ENCODE measurements at places on chromosomes 7 and 10.

GRCh38 chr10:1634239-1634638 lies 103.1 kb downstream of the ADARB2 start:
- DNase-seq: no peak

GRCh38 chr10:60257767-60258428 lies 131.8 kb downstream of the ANK3 start:
- no peak for DNase-seq

GRCh38 chr7:47288060-47288459 lies 293.9 kb downstream of the TNS3 start:
- no peak for DNase-seq

GRCh38 chr10:93746844-93747284 lies 10.9 kb upstream of the LGI1 start:
- DNase-seq: no peak

GRCh38 chr10:79232864-79233263 lies 114.4 kb upstream of the PPIF start:
- no peak for DNase-seq

DNA sequence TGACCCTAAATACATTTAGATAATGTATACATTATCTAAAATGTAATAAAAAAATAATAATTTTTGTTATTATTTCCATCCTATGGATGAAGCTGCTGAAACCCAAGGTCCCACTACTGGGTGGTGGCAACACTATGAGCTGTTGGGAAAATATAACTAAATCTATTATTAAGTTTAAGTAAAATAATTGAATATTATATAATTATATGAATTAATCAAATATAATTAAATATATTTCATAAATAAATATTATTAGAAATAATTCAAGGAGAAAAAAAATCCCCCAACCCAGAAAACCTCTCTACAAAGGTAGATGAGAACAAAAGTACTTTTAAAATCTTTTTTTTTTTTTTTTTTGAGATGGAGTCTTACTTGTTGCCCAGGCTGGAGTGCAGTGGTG lies 7.9 kb downstream of the PRSS58 start:
- no peak for DNase-seq

GRCh38 chr7:147535701-147536111 lies 1054.9 kb upstream of the C7orf33 start:
- DNase-seq: no peak

- DNase-seq: no peak
Measured at GRCh38 chr10:61486738-61487396, 33.7 kb upstream of the TMEM26 start.

DNA sequence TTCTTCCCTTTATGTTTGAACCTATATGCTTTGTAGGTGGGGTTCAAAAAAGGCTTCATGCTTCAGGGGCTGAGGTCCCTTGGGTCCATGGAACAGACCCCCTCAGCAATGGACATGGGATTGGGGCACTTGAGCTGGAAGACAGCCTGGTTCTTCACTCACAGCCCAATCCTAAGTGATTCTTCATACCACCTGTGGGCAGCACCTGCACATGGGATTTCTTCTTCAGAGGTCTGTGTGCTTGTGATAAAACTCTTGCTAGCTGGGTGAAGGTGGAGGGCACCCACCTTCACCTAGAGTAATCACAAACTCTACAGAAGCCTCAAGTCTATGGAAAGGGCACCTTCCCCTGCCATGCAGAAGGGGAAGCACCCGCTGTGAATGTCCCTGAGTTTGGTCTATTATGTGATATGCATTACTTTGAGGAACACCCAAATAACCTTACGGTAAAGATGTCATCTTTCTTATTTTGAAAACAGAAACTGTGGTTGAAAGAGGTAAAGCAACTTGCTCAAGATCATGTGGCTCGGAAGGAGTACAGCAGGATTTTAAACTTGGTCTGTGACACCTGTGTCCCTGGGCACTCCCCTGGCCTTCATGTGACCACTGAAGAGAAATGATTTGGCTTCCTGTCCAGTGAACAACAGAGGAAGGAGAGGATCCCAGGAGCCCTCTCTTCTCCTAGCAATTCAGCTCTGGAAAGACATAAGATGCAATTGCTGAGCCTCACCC lies 469.5 kb upstream of the ZMIZ1 start:
- DNase-seq: no peak

GRCh38 chr10:50615658-50616057 lies 8.1 kb downstream of the SGMS1 start:
- no peak for DNase-seq

DNA sequence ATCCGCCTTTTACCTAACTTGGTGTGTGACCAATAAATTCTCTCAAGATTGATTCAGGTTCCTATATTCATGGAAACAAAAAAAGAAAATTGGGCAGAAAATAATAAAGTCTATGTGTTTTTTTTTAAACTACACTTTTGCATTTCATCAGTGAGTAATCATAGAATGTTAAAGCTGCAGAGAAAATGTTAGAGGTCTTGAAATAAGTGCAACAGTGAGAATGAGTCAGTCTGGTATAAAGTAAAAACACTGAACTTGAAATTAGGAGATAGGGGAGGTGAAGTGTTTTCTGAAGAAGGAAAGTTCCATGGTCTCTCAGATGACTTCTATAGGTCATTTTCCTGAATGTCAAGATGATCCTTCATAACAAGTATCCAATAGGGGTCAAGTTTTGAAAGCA lies 202.6 kb upstream of the NRP1 start:
- no peak for DNase-seq

- peak; percentile 27 for DNase-seq
Measured at GRCh38 chr7:97064972-97065587, 40.4 kb upstream of the DLX5 start.

GRCh38 chr10:112789248-112789647 lies 160.8 kb upstream of the TCF7L2 start:
- DNase-seq: no peak

DNA sequence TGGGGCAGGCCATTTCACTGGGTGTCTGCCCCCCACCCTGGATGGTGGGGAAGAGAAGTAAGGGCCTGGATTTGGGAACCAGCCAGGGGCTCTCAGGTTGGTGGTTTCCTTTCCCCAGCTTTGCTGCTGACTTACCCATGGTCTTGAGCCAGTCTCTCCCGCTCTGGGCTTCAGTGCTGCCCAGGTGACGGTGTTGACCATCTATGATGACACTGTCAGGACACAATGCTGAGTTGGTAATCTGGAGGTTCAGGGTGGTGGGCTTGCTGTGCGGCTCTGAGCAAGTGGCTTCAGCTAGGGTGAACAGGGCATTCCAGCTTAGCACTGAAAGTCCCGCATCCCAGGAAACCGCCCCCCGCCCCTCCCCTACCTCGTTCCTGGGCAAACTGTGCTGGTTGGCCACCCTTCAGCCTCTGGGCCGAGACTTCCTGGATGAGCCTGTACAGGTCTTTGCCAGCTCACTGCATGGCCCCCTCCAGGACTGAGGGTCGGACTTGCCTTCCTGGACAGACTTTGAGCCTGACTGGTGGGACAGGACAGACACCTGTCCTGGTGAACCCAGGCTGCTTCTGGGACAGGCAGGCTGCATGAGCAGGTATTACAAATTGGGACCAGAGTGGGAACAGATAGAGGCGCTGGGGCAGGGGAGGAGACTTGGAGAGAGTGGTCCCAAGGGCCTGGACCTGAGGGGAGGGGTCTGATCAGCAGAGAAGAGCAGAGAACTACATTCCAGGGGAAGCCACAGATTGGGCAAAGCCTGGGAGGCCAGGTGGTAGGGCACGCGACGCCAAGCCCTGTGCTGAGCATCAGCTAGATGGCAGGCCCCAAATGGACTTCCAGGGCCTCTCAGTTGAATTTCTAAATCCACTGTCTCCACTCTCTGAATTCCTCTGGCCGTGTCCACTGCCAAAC lies 19.9 kb upstream of the ZMIZ1 start:
- DNase-seq: peak; percentile 37

- DNase-seq: no peak
Measured at GRCh38 chr7:23254051-23254681, 7.6 kb downstream of the GPNMB start.

- no peak for DNase-seq
Measured at GRCh38 chr7:70738151-70738885, 393.6 kb upstream of the GALNT17 start.

- no peak for DNase-seq
Measured at GRCh38 chr10:123278445-123278844, 124.2 kb downstream of the BUB3 start.

- no peak for DNase-seq
Measured at GRCh38 chr10:63549810-63550209, 28.6 kb downstream of the REEP3 start.

GRCh38 chr7:18265611-18266281 lies 229.8 kb upstream of the HDAC9 start:
- DNase-seq: no peak

DNA sequence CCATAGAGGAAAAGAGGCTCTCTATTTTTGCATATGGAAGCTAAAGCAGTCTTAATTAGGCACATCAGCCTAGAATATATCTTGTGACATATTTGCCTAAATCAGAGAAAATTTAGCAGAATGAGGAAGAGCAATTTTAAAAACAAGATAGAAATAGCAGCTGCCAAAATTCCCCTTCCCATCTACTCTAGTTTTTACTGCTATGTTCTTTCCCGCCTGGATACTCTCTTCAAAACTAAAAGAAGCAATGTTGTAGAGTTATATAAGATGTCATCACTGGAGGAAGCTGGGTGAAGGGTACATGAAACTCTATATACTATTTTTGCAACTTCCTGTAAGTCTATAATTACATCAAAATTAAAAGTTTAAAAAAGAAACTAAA lies 87.0 kb downstream of the ARMH3 start:
- DNase-seq: no peak

- DNase-seq: no peak
Measured at GRCh38 chr10:18352175-18352574, 212.0 kb downstream of the CACNB2 start.

DNA sequence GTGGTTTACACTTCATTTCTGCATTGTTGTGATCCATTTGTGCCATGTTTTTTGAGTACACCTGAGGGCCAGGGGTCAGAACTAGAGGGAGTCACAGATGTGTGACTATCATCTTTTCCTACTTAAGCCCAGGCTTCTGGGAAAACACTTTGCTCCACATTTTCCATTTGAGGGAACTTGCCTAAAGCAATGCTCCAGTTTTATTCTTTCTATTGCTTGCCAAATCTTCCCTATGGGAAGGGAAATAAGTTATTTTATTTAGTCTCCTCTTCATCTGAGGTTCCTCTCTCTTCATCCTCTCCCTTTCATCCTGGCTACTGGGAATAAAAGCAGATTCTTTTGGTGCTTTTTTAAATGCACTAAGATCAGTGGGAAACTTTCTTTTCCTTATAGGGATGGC lies 179.9 kb upstream of the PRSS58 start:
- no peak for DNase-seq

- DNase-seq: no peak
Measured at GRCh38 chr7:41189866-41190265, 513.0 kb downstream of the INHBA start.

DNA sequence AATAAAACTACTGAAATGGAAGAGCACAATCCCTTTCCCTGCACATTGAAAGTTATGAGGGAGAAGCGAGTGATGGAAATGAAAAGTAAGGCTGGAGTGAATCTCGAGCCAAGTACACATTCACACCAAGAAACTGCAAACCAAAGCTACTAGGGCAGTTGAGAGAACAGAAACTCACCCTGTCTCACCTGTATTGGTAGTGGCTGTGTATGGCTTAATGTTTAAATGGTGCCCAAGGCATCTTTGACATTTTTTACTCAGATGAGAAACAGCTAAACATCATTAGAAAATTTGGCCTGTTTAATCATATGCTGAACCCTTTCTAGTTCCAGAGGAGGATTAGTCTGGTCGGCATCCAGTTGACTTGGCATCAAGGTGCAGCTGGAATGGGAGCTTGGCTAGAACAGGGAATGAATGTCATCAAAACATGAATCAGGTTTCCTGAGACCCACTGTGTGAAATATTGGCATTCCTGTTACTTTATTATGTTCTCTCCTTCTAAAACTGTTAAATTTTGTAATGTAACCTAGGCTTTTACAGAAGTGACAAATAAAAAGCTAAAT lies 840.8 kb downstream of the GRM8 start:
- no peak for DNase-seq

- no peak for DNase-seq
Measured at GRCh38 chr7:24227603-24228359, 56.2 kb upstream of the NPY start.

DNA sequence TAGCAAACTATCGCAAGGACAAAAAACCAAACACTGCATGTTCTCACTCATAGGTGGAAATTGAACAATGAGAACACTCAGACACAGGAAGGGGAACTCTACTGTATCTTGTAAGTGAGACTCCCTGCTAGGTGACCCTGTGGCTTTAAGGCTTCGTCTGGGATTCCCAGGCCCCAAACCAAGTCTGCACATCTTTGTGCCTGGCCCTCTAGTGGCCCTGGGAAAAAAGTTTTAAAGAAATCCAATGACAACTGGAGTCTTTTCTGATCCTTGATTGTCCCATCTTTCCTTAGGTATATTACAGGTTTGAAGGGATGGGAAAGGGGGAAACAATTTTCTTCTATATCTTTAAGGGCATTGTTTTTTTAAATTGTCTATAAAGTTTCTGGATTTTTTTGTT lies 10.6 kb upstream of the LIPM start:
- no peak for DNase-seq

- DNase-seq: no peak
Measured at GRCh38 chr7:27193335-27194001, 6.4 kb downstream of the HOXA13 start.

DNA sequence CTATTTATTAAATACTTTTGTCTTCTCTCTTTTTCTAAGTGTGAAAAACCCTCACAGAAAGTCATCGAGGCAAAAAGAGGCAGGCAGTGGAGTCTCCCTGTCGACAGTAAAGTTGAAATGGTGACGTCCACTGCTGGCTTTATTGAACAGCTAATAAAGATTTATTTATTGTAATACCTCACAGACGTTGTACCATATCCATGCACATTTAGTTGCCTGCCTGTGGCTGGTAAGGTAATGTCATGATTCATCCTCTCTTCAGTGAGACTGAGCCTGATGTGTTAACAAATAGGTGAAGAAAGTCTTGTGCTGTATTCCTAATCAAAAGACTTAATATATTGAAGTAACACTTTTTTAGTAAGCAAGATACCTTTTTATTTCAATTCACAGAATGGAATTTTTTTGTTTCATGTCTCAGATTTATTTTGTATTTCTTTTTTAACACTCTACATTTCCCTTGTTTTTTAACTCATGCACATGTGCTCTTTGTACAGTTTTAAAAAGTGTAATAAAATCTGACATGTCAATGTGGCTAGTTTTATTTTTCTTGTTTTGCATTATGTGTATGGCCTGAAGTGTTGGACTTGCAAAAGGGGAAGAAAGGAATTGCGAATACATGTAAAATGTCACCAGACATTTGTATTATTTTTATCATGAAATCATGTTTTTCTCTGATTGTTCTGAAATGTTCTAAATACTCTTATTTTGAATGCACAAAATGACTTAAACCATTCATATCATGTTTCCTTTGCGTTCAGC lies 43.4 kb downstream of the TARP start:
- no peak for DNase-seq
